8988T (cell line): ENCODE measurements at places on chromosomes 3 and 15.

- no peak for DNase-seq
Measured at GRCh38 chr15:73926219-73927002, at the start of gene LOXL1. Gene LOXL1, plus strand, starts transcription at chr15:73926462. Its CDS starts 322 bp downstream, at chr15:73926784.

GRCh38 chr3:79604681-79605080, 163.1 kb downstream of the ROBO1 start:
- DNase-seq, result no peak

DNA sequence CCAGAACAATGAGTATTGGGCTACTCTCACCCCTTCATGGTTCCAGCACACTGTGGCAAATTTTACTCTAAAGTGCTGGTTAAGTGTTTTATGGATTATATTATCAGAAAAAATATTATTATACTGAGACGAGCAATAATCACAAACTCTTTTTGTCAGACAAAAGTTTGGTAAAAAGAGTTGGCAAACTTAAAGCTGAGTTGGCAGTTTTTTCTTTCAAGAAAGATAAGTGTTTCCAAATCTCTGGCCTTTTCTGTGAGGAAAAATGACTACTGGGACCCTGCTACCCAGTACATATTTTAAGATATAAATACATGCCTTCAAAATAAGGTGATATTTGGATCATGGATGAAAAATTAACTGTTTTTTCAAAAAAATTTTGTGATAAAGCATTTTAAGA, 471.5 kb upstream of the IL12A start:
- no peak for DNase-seq

GRCh38 chr3:102206511-102207031, 228.2 kb upstream of the ZPLD1 start:
- no peak for DNase-seq

DNA sequence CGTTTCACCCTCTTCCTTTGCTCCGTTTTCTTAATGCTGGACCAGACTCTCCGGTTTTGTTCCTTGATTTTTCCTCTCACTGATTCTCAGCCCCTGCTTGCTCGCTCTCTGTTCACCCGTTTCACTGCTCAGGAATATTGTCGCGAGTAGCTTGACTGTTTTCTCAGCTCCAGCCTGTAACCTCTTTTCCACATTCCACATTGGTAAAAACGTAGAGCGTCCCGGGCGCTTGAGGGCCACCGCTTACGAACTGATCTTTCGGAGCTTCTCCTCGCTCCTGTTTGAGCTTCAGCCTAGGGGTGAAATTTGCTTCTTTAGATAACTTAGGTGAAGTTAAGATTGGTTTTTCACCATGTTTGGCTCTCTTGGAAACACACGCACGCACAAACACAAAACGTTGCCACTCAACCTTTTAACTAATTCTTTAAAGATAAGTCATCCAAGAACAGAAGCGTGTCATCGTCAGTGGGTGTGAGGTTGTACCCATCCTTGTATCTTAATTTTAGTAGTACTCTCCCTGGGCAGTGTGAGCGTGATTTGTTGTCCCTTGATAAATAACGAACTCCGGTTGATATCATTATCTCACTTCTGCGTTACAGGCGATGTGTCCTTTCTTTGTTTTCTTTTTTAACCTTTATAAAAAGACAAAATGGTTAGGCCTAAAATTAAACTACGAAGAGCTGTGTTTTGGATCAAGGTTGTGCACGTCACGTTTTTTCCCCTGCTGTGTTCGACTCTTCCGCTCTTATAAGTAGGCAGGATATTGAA, 1.0 kb downstream of the PAK2 start:
- DNase-seq, result no peak

- DNase-seq, result no peak
Measured at GRCh38 chr3:78881501-78881900, 886.3 kb downstream of the ROBO1 start.

DNA sequence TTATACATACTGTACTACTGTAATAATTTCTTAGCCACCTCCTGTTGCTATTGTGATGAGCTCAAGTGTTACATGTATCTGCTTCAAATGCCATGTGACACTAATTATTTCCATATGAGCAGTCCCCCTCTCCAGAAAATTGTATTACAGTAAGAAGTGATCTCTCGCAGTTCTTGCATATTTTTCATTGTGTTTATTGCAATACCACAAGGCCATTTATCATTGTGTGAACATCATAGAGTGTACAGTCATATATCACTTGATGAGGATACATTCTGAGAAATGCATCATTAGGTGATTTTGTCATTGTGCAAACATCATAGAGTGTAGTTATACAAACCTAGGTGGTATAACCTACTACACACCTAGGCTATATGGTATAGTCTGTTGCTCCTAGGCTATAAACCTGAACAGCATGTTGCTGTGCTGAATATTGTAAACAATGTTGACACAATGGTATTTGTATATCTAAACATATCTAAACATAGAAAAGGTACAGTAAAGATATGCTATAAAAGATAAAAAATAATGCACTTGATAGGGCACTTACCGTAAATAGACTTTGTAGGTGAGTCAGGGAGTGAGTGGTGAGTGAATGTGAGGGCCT, 189.6 kb upstream of the MLF1 start:
- DNase-seq, result no peak

GRCh38 chr3:45995236-45996192, at the start of gene FYCO1:
Gene FYCO1, minus strand, starts transcription at chr3:45995824. Its CDS starts 10,914 bp downstream, at chr3:45984910.
- peak; percentile 98 for DNase-seq

GRCh38 chr15:56286213-56286612, 42.5 kb upstream of the RFX7 start:
- DNase-seq, result no peak

DNA sequence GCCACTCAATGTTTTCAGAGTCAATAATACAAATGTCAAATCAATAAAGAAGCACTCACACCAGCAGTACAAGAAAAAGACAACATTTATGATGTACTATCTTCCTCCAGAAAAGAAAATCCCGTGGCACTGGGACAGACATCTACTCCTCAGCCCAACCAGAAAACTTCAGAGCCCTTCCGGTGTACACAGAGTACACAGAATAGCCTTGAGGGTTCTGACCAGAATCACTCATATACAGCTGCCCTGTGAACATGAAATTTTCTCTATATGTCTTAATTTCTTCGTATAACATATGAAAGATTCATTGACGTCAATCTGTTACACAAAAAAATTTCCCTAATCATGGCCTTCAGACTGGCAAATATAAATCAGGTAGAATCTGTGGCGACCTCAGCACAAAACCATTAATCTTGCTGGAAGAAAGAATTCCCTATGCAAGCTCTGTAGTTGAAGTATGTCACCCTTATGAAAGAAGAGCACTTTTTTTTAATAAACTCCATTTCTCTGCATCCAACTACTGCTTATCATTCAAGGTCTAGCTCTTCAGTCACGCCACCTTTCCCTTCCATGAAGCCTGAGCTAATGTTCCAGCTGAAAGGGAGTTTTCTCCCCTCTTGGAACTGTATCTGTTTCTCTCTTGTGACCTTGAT, 53.8 kb upstream of the PLAAT1 start:
- no peak for DNase-seq

GRCh38 chr3:191740712-191741111, 279.7 kb downstream of the PYDC2 start:
- DNase-seq, result no peak
